Muscle of back (tissue), 13 donors: ENCODE measurements at places on chromosomes 16 and 17. TPM values are rescaled to one million over a fixed set of nuclear protein-coding genes. Genes with fewer than 3 reads are reported as not detected.

The PMFBP1 gene
- polyA plus RNA-seq: 1.5 TPM

The CAMKK1 gene
- 7.2 TPM for polyA plus RNA-seq

The FBXO39 gene
- 0.12 TPM for polyA plus RNA-seq

The KRT12 gene
- polyA plus RNA-seq: 0.08 TPM

The CALB2 gene
- 0.46 TPM for polyA plus RNA-seq

The SLFN14 gene
- 0.61 TPM for polyA plus RNA-seq

The MYH3 gene
- polyA plus RNA-seq: 13,216 TPM

The KRTAP4-4 gene
- not detected for polyA plus RNA-seq

The RASL10B gene
- 4.1 TPM for polyA plus RNA-seq

GRCh38 chr16:75048054-75048453, 49.2 kb downstream of the ZNRF1 start:
- no peak for DNase-seq

DNA sequence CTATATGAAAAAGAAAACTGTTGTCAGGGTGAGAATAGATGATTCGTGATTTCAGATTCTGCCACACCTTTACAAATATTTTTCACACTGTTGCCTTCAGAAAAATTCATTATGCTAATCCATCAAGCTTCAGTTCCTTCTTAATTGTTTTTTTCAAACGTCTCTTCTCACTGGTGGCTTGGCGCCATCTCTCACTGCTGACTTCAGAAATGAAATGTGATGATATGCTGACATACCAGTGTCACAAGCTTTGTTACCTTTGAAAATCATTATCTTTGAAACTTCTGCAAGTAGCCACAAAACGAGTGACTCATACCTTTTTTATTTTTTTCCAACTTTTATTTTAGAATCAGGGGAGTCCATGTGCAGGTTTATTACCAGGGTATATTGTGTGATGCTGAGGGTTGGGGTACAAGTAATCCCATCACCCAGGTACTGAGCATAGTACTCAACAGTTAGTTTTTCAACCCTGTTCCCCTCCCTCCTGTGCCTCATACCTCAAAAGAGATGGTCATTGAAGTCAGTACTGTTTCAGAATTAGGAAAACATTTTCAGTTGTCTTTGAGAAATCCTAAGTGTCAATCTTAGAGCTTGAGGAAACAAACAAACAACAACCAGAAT, 14.0 kb upstream of the KRT222 start:
- DNase-seq: no peak

- no peak for DNase-seq
These were observed 269.7 kb downstream of the CBLN1 start for GRCh38 chr16:49011901-49012300.

- peak; percentile 88 for DNase-seq
These were observed 72.7 kb downstream of the ABCC1 start for GRCh38 chr16:16021988-16022682.

- no peak for DNase-seq
These were observed 224.8 kb upstream of the TNRC6C start for GRCh38 chr17:77733576-77734296.

- DNase-seq: peak; percentile 12
These were observed 22.5 kb upstream of the CMTR2 start for GRCh38 chr16:71311553-71312158.

- DNase-seq: no peak
These were observed 15.2 kb upstream of the HERPUD1 start for GRCh38 chr16:56916571-56917403.

DNA sequence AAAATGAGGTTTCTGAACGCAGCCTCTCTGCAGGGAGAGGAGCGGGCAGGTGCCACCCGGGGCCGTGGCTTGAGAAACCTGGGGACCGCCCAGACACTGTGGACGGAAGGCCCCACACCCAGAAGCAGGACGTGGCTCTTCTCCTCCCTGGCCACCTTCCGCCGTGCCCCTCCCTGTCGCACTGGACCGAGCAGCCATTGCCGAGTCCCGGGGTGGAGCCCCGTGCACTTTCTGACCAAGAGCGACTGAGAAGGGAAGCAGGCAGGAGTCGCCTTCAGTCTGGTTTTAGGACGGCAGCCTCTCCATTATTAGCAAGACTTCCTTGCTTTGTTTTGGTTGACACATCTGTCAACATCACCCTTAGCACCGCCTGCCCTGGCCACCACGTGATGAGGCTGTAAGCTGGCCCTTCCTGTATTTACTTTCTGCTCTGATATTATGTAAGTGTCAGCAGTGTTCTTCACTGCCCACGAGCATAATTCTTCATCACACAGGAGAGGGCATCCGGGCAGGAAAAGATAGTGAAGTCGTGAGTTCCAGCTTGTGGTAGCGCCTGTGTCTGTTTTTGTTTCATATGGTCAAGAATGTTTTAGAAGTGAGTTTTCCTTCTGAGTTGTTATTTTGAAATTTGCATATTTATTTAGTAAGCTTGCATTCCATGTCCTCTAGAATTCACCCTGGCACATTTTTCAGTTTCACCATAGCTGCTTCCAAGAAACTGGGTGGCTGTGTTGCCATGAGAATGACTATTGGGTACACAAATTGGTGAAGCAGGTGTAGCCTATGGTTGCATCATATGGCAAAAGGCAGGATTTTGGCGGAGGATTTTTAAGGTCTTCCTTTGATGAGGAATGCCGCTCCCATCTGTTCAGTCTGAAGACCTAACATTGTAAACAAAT, 1.0 kb downstream of the HERPUD1 start:
- no peak for DNase-seq

- no peak for DNase-seq
These were observed 35.0 kb downstream of the CNGB1 start for GRCh38 chr16:57935904-57936303.

GRCh38 chr17:77815127-77815905, 143.2 kb upstream of the TNRC6C start:
- DNase-seq: no peak

- peak; percentile 40 for DNase-seq
These were observed 40.1 kb downstream of the ENGASE start for GRCh38 chr17:79114458-79115301.

- DNase-seq: no peak
These were observed 4.8 kb upstream of the COG1 start for GRCh38 chr17:73188011-73188410.

- DNase-seq: no peak
These were observed 313.8 kb downstream of the SOX9 start for GRCh38 chr17:72434581-72434980.

DNA sequence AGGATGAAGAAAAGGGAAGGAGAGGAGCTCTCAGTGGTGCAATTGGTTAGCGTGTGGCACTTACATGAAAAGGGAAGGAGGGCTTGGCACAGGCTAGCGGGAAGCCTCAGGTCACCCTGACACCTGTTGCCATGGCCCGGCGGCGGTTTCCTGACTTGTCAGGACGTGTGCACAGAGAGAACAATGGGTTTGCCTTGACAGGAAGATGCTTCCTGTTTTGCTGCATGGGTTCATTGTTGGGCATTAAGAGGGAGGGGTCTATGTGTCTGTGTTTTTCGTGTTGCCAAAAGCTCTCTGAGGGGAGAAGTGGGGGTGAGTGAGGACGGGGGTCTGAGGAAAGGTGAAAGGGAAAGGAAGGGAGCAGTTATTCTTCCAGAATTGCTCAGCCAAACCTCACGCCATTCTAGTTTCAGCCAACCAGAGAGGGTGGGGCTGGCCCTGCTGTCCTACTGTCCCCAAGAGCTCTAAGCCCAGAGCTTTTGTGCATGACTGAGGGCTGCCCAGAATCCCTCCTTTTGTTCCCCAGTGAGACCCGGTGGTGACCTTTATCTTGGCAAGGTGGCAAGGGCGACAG, 17.1 kb upstream of the CCR7 start:
- DNase-seq: no peak

- no peak for DNase-seq
These were observed 9.6 kb upstream of the APPBP2 start for GRCh38 chr17:60535382-60536279.

DNA sequence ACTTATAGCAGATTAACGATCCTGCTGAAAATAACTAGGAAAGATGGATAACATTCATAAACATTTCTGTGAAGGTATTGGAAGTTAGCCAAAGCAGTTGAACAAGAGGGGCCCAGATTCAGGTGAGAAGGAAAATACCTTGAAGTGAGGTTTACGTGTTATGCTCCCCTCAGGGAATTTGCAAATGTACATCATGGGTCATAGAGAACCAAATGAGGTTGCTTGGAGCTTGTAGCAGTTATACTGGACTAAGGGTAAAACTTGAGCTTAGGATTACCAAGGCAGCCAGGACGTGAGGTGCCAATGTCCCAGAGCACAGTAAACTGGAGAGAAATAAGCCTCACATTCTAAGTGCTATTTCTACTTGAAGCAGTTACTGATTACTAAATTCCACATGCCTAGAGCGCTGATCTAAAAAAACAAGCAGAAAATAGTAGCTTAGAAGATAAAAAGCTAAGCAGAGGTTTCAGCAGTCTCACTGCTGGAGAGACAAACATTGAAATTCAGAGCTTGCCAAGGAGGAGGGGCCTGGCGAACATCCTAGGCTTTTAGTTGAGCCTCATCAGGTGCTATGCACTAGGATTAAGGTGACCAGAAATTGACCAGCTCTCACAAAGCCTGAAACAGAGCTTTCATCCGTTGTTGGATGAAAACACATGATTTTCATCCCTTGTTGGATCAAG, 136.7 kb upstream of the FAM20A start:
- DNase-seq: peak; percentile 39

- DNase-seq: no peak
These were observed 17.8 kb downstream of the TSPOAP1 start for GRCh38 chr17:58310511-58311428.

- DNase-seq: no peak
These were observed 671.1 kb downstream of the WWOX start for GRCh38 chr16:78770353-78771091.
